GM12878 (cell line): ENCODE measurements at places on chromosomes 7 and 10.

- no peak for DNase-seq
- H3K4me1 ChIP-seq, result no peaks in the 10 kb centered on the region
- H3K27me3 ChIP-seq, result no peaks in the 10 kb centered on the region
These were observed 128.3 kb upstream of the POT1 start for GRCh38 chr7:125057963-125058362.

GRCh38 chr10:72277340-72277995, 3.7 kb downstream of the DDIT4 start:
- no peak for DNase-seq
- peaks cover 10% of the 10 kb centered on the region for H3K4me1 ChIP-seq
- H3K4me3 ChIP-seq, result no peak overlapping the region
- peak overlapping the region; percentile 11; the same call in 1 of the 2 replicates for H3K27ac ChIP-seq

DNA sequence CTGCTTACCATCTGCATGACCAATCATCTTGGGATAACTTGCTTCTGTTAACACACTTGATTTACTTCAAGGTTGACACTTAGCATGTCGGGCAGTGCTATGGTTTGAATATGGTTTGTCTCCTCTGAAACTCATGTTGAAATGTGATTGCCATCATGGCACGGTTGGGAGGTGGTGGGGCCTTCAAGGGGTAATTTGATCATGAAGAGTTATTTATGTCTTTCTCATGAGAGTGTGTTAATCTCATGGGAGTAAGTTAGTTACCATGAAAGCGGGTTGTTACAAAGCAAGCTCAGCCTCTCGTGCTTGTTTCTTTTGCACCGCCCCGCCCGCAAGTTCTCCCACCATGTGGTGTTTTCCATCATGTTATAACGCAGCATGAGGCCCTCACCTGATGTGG, 163.6 kb downstream of the DOCK4 start:
- DNase-seq, result no peak
- H3K4me1 ChIP-seq, result no peaks in the 10 kb centered on the region
- H3K27ac ChIP-seq, result no peak overlapping the region
- no peaks in the 10 kb centered on the region for H3K27me3 ChIP-seq
- H3K36me3 ChIP-seq, result no peaks in the 10 kb centered on the region

DNA sequence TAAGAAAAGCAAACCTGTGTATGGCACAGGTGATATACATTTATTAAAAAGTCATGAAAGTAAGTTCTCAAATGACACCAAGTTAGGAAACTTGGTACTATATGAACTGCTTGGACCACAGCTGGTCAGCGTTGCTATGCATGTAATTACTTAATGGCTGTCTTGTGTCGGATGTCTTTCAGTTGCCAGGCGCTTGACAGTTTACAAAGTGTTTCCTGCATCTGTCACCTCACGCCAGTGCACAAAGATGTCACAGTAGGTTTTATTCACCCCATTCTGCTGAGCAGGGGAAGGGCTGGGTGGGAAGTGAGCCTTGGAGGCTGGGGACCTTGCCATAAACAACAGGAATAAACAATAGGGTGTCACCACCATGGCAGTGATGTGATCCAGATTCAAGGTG, 35.8 kb downstream of the ADAM12 start:
- no peak overlapping the region for H3K4me3 ChIP-seq
- no peaks in the 10 kb centered on the region for H3K27me3 ChIP-seq
- no peak overlapping the region for H3K27ac ChIP-seq
- H3K36me3 ChIP-seq, result no peaks in the 10 kb centered on the region
- H3K4me1 ChIP-seq, result no peaks in the 10 kb centered on the region

- no peak overlapping the region for H3K4me3 ChIP-seq
- H3K4me1 ChIP-seq, result no peaks in the 10 kb centered on the region
- DNase-seq, result no peak
- no peak overlapping the region for H3K27ac ChIP-seq
- peaks cover 3% of the 10 kb centered on the region; the same call in 1 of the 2 replicates for H3K27me3 ChIP-seq
- no peaks in the 10 kb centered on the region for H3K36me3 ChIP-seq
These were observed 25.5 kb upstream of the HABP2 start for GRCh38 chr10:113527211-113527906.

- H3K4me3 ChIP-seq, result no peak overlapping the region
- no peak overlapping the region for H3K27ac ChIP-seq
- no peaks in the 10 kb centered on the region for H3K36me3 ChIP-seq
- no peaks in the 10 kb centered on the region for H3K27me3 ChIP-seq
These were observed 38.2 kb downstream of the MKLN1 start for GRCh38 chr7:131365838-131366237.

DNA sequence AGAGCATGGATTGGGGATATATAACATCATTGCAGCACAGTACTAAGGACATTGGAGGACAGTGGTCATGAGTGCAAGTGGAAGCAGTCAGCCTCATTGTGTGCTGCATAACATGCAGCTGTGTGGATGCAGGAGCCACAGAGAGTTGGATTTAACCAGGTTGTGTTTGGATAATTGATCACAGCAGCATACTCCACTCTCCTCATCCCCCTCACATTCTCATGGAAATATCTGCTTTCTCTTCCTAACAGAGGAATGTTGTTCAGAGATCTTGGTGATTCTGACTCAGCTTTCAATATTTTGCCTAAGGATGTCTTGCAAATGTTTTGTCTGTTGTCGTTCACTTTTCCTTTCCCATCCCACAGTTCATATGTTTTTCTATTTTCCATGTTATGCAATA, 31.8 kb upstream of the LSM8 start:
- no peak overlapping the region for H3K27ac ChIP-seq
- H3K4me3 ChIP-seq, result no peak overlapping the region
- no peaks in the 10 kb centered on the region for H3K27me3 ChIP-seq
- no peak for DNase-seq

- peak overlapping the region; percentile 79 for H3K4me3 ChIP-seq
- peaks cover 3% of the 10 kb centered on the region; the same call in 1 of the 2 replicates for H3K4me1 ChIP-seq
- H3K27me3 ChIP-seq, result no peaks in the 10 kb centered on the region
- no peak for DNase-seq
- H3K36me3 ChIP-seq, result no peaks in the 10 kb centered on the region
These were observed 1.0 kb downstream of the CYP51A1 start for GRCh38 chr7:92133133-92133736.

DNA sequence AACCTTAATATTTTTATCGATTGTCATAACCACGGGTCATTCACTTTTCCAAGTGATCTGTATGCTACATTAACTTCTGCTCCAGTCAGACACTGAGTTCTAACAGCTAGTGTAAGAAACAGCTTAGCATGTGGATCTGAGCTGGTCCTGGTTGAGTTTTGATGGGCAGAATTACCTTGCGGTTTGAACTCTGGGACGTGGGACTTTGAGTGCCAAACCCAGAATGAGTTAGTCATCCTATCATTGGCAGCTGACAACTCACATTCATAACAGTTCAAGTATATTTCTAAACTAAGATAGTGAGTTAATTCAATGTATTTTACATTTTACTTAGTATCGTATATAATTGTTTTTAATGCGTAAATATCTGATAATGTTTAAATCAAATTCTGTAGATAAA, 43.2 kb downstream of the C7orf33 start:
- H3K4me1 ChIP-seq, result no peaks in the 10 kb centered on the region; the same call in 1 of the 2 replicates
- DNase-seq, result no peak
- no peak overlapping the region for H3K4me3 ChIP-seq

DNA sequence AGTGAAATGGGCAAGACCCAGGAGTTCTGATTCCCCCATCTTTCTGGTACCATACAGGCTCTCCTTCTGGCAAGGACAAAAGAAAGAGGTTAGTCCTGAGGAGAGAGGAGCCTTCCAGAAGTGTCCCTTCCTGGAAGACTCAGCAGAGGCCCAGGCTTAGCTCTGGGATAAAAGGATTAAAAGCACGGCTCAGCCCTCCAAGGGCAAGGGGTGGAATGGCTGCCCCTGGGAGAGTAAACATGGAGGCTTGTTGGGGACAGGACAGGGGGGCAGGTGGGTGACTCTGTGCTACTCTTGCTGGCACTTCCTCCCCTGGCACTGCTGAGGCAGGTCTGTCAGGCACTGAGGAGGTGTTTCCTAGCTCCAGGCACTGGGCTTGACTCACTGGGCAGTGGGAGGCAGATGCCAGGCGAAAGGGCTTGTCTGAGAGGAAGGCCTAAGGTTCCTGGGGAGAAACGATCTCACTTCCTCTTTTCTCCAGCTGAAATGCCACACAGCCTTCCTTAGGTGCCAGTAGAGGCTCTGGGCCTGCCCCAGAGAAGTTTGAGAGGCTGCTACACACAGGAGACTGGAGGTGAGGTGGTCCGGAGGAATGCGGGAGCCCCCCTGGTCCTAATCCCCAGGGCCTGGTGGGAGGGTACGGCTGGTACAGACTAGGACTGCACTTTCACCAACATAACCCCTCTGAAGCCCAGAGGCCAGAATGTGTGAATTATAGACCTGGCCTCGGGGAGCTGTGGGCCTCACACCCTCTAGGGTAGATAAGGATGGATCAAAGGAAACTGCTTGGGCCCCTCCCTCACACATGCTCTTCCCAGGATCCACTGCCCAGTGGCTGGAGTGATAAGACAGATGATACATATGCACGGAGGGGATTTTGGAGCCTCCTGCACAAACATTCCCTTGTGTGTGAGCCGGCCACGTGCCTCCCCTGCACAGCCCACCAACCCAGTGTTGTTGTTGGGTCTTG, 63.2 kb upstream of the PODXL start:
- no peaks in the 10 kb centered on the region; the same call in 1 of the 2 replicates for H3K4me1 ChIP-seq
- no peaks in the 10 kb centered on the region for H3K36me3 ChIP-seq
- no peaks in the 10 kb centered on the region for H3K27me3 ChIP-seq
- DNase-seq, result no peak
- no peak overlapping the region for H3K4me3 ChIP-seq

GRCh38 chr10:10038348-10038747, 979.3 kb upstream of the CELF2 start:
- H3K27ac ChIP-seq, result no peak overlapping the region
- H3K36me3 ChIP-seq, result no peaks in the 10 kb centered on the region
- no peak overlapping the region for H3K4me3 ChIP-seq
- no peak for DNase-seq

DNA sequence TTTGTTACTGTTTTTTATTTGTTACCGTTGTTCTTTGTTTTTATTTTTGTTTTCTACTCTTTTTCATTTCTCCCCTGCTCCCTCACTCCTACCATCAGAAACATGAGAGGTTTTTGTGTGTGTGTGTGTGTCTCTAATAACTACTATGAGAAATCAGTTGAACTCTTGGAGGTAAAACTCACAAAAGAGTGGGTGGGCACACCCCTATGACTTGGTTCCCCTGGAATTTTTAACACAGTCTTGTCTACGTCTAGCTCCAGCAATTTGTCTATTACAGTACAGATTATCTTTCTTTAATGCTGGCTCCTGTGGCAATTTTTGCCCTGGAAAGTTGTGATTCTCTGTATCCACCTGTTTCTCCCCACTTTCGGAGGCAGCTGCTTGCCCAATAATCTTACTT, 56.2 kb downstream of the AOAH start:
- H3K36me3 ChIP-seq, result no peaks in the 10 kb centered on the region
- no peaks in the 10 kb centered on the region for H3K4me1 ChIP-seq
- no peak for DNase-seq
- no peak overlapping the region for H3K4me3 ChIP-seq

DNA sequence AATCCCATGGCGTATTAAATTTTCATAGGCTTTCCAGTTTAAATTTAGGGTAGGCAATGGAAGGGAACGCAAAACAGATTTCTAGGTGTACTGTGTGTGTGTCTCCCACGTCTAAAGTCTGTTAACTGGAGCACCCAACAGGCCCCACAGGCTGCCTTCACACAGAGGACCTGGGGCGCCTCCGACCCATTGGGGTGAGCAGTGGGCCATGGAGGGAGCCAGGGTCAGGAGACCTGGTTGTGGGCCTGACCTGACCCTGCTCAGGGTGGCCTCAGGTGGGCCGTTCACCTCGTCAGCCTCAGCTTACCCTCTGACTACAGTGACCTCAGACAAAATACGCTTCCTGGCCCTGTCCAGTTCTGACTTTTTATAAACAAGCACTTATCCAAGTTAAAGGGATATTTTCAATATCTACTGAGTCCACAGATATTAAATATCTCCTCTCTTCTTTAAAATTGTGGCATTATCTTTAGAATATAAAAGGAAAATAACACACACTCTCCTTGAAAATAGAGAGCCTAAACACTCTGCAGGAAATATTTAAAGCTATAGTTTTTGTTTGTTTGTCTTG, 159.6 kb downstream of the EGFR start:
- H3K4me1 ChIP-seq, result no peaks in the 10 kb centered on the region
- no peak for DNase-seq
- H3K27me3 ChIP-seq, result no peaks in the 10 kb centered on the region; the same call in 1 of the 2 replicates
- no peak overlapping the region for H3K4me3 ChIP-seq
- no peaks in the 10 kb centered on the region for H3K36me3 ChIP-seq

DNA sequence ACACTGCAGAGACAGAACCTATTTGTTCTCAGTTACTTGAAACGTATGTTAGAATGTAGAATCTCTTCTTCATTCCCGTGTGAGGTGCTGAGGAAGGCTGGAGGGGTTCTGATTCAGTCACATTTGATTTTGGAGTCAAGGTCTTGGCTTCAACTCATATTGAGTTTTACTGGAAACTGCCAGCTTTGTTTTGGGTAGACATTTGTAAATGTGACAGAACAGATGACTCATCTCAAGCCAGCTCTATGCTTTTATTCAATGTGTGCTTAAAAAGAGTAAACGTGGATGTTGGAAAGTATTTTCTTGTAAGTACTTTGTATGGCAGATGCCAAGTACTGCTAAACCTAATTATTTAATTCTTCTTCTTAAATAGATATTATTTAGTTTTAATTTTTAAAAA, 780.8 kb upstream of the C7orf33 start:
- H3K27ac ChIP-seq, result no peak overlapping the region
- H3K27me3 ChIP-seq, result no peaks in the 10 kb centered on the region
- H3K4me1 ChIP-seq, result no peaks in the 10 kb centered on the region
- no peak overlapping the region for H3K4me3 ChIP-seq

DNA sequence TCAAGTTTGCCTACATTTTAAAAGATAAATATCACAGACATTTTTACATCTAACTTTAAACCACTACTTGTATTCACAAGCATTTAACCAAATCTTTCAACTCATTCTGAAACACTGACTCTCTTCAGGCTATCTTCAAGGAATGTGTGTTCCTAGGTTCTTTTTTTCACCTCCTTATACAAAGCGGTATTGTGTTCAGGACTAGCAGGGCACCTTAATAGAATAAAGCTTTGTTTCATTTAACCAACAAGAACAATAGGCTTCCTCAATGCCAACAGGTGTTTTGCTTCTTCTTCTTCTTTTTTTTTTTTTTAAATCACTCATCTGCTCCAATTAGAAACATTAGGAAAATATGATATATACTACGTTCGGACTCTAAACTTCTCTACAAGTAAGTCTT, 212.9 kb upstream of the SEMA3E start:
- no peaks in the 10 kb centered on the region for H3K4me1 ChIP-seq
- H3K27me3 ChIP-seq, result no peaks in the 10 kb centered on the region
- H3K36me3 ChIP-seq, result no peaks in the 10 kb centered on the region

GRCh38 chr10:58513188-58514110, 777 bp downstream of the BICC1 start:
- no peak for DNase-seq
- H3K4me1 ChIP-seq, result no peaks in the 10 kb centered on the region
- H3K27me3 ChIP-seq, result peaks cover 3% of the 10 kb centered on the region; the same call in 1 of the 2 replicates
- H3K4me3 ChIP-seq, result no peak overlapping the region
